ENCODE measurements at places on chromosomes 1 and 21.
A peak's percentile ranks its signal among the peaks of the same experiment; 100 is the strongest.

- no peak for DNase-seq
Observed at GRCh38 chr1:8873506-8874229, 4.8 kb downstream of the ENO1 start.

- peak; percentile 80 for DNase-seq
Observed at GRCh38 chr1:53572065-53572814, 113.0 kb downstream of the DMRTB1 start.

GRCh38 chr1:89459081-89459480, 65.5 kb upstream of the LRRC8B start:
- no peak for DNase-seq

GRCh38 chr1:234093741-234094140, 189.3 kb downstream of the SLC35F3 start:
- DNase-seq: no peak

DNA sequence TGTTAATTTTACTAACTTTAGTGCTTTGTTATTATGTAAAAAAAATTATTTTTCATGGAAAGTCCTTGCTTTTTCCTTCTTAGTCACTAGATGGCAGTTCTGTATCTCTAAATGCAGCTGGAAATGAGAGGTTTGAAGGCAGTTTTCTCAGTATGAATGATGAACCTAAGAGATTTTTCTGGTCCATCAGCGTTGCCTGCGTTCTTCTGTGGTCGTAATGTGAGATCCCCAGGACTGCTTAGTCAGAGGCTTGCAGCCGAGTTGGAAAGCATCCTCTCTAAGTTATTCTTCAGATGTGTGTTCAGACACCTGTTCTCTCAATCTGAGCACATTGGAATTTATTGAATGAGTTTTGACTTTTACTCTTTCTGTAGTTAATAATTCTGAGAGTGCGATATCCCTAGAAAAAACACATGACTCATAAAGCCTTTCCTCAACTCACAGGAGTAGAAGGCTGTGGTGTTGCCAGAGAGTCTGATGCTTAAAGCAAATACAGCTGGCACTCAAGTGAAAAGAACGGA, 99.3 kb downstream of the FMN2 start:
- DNase-seq: no peak

DNA sequence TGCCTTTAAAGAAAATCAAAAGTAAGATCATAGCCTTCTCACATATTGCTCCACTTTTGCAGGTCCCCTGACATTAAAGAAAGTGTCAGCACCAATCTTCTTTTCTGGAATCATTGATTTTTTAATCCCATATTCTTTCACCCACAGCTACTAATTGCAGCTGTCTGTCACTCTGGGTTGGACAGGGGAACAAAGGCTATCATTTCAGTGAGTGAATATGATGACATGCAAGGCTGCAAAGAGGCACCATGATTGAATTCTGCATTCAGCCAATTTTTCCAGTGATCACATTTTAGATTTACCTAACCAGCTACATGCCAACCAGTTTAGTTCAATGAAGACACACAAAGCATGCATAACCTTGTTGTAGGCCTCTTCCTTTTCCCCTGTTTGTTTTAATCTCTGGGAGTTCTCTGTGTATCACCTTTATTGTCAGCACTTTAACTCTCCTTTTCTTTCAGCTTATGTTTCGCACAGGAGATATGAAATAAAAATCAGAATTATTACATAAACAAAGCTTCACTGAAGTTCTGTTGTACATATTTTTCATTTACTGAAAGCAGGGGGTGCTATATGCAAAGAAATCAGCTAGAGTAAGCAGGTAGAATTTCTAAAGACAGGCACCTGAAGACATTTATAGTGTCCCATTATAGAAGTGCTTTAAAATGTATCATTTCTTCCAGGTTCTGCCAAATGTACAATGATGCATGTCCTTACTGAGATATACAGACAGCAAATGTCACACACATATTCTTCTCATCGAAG, 584.8 kb downstream of the PLA2G4A start:
- no peak for DNase-seq

GRCh38 chr1:159428536-159428935, 3.5 kb upstream of the OR10J4 start:
- no peak for DNase-seq

DNA sequence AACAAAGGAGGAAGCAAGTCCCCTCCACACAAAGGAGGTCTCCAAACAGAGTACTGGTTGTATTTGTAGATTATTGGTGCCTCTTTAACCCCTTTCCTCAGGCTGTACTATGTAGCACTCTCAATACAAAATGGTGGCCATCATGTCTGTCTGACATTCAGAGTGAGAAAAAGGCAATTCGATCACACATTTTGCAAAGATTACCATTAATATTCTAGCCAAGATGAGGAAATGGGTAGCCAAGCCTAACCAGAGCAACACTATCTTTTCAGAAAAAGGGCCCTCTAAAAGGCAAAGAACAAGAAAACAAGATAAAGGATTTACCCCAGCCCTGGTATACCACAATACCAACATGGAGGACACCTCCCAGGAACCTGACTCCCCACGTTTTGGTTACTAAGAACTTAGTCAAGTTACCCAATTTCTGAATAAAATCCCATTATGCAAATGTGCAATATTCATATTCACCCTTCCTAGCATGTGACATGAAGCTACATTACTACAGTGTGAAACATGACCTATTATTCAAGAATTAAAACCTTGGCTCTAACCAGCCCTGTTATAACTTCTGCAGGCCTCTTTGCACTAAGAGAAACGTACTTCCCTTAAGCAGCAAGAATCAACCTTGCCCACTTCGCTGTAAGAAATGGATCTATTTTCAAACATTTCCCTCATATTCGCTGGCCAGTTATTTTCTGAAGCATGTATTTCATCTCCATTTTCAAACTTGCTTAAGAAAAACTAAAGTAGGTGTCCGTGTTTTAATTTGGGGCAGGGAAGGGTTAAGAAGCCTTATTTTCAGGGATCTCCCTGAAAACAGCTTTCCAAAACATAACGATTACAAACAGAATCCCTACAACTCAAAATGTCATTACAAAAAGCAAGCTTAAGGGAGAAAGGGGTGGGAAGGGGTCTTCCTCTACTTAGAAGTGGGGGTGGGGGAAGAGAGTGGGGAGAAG, 2.1 kb downstream of the KDM5B start:
- no peak for DNase-seq

- DNase-seq: no peak
Observed at GRCh38 chr1:181127898-181128453, 39.5 kb downstream of the IER5 start.

DNA sequence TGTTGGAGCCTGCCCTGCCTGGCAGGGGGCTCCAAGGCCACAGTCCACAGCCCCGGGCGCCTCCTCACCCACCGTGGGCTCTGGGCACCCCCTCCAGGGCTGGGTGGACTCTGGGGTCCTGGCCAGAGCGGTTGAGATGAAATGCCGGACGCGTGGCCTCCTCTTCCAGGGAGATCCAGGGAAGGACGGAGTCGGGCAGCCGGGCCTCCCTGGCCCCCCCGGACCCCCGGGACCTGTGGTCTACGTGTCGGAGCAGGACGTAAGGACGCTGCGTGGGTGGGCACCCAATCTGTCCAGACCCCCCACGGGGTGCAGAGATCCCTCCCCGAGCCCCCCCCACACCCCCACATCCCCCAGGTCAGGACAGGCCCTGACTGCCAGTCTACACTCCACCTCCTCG, 51.2 kb downstream of the SLC19A1 start:
- DNase-seq: no peak

- DNase-seq: no peak
Observed at GRCh38 chr1:224623743-224624333, 7.7 kb downstream of the CNIH3 start.

DNA sequence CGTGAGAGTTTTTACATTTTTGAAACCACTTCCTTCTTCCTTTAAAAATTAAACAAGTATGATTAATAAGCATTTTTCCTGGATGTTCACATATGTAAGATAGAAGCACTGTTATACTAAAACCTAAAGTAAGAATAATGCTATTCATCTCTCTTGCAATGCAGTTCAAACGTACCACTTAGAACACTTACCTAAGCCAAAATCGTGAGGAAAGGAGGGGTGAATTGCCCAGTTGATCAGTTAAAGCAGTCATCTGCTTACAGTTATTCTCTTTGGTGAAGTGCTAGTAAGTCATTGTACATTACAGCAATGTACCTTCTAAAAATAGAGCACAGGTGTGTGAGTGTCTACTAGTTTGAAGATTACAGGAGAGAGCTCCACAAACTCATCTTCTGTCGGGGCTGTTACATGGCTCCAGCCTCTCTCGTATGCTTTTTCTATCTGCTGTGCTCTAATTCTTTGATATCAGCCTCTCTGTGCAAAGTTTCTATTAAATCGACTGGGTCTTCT, 3.4 kb downstream of the NCAM2 start:
- DNase-seq: no peak

GRCh38 chr1:83813576-83813975, 185.4 kb downstream of the TTLL7 start:
- no peak for DNase-seq

GRCh38 chr1:6188466-6188865, 8.3 kb upstream of the CHD5 start:
- DNase-seq: no peak

DNA sequence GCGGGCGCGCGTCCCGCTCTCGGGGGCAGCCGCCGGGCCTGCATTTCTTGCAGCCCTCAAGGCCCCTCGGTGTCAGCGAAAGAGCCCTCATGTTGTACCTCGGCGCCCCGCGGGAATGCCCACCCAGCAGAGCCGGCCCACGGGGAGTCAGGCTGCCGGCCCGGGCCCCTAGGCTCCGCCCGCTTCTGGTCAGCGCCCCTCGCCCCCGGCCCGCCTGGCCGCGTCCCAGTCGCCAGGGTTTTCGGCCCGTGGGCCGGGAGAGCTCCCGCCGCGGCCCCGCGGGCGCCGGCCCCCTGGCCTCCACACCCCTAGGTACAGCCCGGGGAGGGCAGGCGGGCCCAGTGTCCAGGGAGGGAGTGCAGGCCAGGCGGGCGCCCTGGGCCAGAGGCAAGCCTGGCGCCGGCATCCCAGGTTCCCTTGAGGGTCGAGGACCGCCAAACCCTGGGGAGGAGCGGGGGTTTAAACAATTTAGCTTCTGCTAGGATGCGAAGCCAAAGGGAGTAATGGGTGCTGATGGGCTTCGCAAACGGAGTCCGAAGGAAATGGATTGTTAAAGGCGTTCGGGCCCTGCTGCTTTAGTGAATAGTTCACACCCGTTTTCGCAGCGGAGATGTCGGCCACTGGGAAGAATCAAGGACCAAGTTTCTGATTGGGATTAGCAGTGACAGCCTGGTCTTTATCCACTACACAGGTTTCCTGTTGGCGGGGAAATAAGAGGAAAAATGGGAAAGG, 486 bp upstream of the KCNA3 start:
- DNase-seq: no peak

GRCh38 chr1:208251911-208252835, 8.0 kb upstream of the PLXNA2 start:
- DNase-seq: no peak

DNA sequence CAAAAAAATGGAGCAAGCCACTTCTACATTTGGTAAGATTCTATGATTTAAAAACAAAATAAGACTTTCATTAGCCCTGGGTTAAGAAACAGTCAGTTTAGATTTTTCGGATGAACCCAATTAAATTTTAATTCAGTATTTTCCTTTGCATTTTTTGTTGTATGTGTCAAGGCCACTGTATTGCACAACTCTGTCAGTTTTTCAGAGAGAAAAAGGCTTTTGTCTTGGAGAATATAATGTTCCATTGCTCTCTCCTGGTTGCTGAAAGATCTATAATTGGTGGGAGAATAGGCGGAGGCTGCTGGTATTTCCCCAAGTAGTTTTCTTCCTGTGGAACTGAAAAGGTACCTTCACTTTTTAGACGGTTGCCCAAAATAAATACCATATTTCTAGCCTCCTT, 84.6 kb downstream of the NEGR1 start:
- no peak for DNase-seq

GRCh38 chr21:42819861-42820615, 59.3 kb downstream of the WDR4 start:
- no peak for DNase-seq

- DNase-seq: no peak
Observed at GRCh38 chr1:54004481-54005049, 13.4 kb downstream of the LDLRAD1 start.

DNA sequence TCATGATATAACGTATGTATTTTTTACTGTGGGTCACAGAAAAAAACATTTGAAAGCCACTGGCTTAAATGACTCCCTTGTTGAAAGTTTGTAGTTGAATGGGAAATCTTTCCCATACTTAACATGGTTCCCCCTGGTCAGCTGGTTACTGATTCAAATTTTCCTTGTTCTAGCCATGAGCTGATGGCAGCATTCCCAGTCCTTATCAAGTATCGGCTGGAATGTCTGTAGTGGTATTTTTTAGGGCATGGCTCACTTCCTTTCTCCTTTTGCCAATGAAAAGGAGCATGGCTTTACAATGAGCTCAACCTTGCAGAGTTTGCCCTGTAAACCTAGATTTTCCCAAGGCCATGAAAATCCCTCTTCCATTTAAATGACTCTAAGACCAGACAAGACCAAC, 55.7 kb downstream of the GIPC2 start:
- DNase-seq: no peak

DNA sequence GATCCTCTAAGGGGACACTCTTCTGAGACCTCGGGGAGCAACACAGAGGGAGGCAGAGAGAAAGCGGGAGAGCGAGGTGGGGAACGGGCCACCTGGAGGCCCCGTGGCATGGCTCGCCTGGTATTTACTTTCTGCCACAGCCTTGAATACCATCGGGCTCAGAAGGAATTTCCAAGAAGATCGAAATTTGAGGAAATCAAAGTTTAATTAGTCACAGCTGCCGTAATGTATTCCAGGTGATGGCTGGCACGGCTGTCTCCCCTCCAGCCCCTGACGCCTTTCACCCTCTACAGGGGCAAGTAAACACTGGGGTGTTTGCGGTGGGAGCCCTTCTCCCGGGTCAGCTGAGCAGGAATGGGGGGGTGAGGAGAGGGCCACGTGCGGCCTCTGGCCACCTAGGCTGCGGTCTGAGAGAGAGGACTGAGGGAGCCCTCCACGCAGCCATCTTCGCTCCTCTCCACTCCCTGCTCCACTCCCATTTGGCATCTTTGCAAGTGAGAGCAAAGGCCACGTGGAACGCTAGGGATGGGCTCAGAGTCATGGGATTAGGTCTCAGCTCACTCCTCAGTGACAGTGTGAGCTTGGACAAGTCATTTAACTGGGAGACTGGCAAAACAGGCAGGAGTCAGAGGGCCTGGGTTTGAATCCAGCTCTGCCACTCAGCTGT, 125.2 kb downstream of the SYF2 start:
- DNase-seq: no peak

- no peak for DNase-seq
Observed at GRCh38 chr1:42657201-42657600, 1.0 kb upstream of the PPIH start.

- DNase-seq: no peak
Observed at GRCh38 chr1:41689558-41689981, 205.1 kb upstream of the EDN2 start.

GRCh38 chr1:230064283-230064682, 2.8 kb upstream of the GALNT2 start:
- DNase-seq: no peak

GRCh38 chr21:44557491-44558328, 885 bp downstream of the KRTAP10-3 start:
- DNase-seq: no peak

DNA sequence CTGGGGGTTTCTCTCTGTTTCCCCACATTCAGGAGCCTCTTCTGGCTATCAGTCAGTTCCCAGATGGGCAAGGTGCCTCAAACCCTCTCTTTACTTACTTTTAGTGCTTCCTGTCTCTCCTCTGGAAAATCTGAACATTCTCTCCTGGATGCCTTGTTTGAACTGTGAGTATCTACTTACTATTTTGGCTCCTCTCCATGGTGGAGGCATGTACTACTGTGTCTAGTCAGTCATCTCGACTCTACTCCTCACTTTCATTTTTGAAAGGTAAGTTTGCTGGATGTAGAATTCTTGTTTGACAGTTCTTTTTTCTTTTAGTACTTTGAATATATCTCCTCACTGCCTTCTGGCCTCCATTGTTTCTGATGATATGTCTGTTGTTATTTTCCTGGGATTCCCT, 70.9 kb upstream of the FAM78B start:
- DNase-seq: no peak

All from NCI-H2171 (cell line).